Astrocyte of the cerebellum (primary cell): ENCODE measurements at places on chromosomes 11 and 22.

DNA sequence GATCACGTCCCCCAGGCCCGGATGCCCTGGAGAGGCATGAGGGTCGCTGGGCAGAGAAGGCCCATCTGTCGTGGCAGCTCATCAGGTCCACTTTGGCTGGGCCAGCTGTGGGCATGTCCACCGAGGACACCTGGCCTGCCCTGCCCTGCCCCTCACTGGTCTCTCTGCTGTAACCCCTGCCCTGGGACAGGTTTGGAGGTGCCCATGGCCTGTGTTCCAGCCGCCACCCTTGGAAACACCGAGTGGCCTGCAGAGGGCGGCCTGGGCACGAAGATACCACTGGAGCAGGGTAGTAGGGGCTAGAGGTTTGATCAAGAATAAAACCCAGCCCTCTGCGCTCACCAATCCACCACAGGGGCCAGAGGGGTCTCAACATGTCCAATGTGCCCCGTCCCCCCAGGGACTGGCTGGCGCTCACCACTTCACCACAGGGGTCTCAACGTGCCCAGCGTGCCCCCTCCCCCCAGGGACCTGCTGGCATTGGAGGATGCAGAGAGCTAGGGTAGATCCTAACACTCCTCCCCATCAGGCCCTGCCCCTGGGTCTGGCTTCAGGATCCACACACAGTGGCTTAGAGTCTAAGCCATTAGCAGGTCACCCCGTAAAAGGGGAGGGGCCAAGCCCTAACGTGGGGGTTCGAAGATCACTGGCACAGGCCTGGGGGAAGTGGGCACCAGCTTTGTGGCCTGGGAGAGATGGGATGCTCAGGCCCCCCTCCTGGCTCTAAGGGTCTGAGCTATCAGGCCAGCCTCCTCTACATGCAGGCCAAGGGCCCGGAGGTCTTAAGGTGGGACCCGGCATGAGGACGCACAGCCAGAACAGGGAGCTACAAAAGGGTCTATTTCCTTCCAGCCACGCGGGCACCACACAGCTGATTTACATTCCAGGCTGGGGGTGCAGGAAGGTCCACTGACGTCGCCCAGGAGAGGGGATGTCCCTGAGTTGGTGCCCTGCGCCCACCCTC, 1.3 kb upstream of the HDAC10 start:
- no peak for DNase-seq

DNA sequence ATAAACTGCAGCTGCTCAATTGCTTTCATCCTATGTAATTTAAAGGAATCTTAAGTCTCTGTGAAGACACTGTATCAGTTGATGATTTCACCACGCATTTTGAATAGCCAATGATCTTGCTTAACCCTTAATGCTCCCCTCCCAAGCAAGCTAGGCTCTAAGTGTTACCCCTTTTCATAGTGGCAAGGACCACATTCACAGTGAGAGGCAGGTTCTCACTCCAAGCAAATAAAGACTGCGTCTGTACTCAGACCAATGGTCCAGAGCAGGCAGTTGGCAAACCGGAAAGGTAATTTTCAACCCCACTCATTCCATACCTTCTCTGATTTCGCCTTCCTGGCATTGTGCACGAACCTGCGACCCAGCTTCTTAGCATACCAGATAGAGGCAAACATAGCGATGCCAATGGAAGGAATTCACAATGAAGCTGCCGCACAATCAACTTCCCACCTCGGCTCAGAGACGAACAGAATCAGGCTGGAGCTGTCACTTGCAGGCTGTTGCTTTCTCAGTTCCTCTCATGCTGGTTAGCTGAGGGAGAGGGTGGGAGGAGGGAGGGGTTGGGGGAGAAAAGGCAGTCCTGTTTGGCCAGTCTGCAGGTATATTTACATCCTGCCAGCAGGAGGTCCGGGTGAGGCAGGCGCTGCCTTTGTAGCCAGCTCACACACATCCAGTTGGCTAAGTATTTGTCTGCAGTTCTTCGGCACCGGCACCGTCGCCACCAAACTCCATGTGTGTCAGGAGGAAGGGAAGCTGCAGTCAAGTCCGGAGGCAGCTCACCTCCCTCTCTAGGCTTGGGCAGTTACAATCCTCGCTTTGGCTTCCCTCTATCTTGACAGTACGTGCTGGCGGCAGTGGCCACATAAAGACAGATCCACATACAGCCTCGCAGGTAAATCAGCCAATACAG, 1151.2 kb upstream of the CCDC90B start:
- no peak for DNase-seq

DNA sequence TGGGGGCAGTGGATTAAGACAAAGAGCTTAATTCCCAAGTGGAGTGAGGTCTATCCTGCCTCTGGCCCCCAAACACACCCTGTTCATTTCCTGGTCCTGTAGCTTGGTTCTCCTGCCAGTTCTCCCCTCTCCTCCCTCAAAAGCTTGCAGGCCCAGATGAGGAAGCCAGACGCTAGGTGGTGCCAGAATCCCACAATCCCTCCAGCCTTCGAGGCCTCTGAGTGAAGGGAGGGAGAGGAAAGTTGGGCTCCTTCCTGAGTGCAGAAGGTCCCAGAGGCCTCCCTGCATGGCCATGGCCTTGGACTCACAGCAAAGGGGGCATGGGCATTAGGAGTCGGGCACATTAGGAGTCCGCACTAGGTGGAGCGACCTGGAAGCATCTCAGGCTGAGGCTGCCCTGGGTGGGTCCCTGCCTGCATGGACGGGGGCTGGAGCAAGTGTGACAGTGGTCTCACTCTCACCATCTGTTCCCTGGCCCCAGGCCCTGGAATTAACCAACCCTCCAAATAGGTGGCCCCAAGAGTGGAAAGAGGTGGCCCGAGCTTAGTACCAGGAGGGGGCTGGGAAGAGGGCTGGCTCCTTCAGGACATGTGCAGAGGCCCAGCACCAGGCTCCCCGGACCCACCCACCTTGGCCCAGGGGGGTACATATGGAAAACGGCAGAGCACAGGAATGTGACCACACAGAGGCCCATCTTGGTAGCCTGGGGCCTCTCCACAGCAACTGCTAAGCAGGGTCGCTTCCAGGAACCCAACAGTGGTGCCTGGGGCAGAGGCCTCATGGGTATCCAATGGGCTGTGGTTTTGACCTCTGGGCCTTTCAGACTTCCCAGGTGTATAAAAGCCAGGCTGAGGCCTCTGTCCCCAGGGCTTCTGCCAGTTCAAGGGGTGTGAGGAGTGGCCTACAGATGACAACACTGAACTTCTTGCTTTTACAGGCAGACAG, 5.2 kb downstream of the FXYD2 start:
- peak; percentile 59 for DNase-seq

- DNase-seq, result no peak
Measured at GRCh38 chr11:116071241-116071640, 567.0 kb upstream of the CADM1 start.

DNA sequence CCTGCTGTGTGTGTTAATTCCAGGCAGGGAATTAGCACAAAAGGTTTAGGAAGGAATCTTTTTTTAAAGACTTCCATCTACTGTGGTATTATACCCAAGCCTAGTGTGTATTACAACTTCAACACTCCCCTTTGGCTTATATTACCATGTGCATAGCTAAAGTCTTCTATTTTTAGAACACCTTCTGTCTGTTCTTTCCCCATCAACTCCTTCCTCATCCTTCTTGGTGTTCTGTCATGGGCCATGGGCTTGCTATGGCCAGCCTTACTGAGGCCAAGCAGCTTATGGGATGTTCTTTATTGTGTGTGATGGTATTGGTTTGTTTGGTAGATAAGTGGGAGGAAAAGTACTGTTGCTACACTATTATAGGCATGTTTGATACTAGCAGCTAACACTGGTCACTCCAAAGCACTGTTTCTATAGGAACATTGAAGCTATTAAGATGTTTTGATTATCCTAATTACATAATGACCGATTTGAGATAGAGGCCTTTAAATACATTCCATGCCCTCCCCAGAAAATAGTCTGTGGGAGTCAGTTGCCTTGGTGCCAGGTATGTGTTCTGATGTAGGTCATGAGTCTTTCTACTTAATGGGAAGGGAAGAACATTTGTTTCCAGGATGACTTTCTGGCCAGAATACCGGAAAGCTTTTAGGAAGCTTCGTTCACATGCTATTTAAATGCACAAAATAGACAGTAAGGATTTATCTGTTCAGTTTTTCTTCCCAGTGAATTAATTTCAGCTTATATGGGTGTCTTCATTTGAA, 16.5 kb downstream of the MCAM start:
- DNase-seq, result no peak

DNA sequence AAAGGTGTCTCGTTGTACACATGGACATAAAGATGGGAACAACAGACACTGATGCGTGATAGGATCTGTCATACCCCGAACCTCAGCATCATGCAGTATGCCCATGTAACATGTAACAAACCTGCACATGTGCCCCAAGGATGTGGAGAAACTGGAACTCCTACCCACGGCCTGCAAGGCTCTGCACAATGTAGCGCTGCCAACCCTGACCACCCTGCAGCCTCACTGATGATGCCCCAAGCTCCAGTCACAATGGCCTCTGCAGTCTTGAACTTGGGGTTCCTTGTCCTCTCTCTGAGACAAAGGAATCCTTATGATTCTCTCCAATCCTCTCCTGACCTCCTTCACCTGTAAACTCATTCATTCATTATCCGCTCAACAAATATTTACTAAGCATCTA, 14.2 kb downstream of the LMO1 start:
- DNase-seq, result no peak

GRCh38 chr22:22753526-22754267, 109.3 kb downstream of the GGTLC2 start:
- no peak for DNase-seq

DNA sequence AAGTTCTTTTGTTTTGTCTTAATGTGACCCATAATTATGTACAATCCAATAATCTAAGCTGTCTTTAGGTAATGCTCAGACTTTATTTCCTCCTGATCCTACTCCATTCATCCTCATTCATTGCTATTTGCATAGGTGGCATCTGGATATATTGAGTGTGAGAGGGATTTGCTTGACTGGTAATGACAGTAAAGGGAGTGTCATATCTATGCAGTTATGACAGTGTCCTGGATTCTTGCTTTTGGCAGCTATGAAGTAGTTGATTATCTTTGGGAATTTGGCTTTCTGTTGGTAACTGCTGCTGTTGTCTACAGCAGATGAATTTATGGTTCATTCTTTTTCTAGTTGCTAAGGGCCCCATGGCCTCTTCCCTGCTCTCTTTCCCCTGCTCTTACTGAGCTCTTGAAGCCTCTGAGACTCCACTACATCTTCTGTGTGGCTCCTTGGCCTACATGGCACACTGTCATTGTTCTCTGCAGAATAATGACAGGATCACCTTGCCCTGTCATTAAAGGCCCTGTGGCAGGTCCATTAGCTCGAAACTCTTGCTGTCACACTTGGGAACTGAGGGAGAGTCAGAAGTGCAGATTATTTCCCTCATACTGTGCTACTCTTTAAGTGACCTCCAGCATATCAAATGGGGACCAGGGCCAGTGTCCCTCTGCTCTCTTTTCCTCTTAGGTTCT, 20.1 kb upstream of the ACAT1 start:
- no peak for DNase-seq

DNA sequence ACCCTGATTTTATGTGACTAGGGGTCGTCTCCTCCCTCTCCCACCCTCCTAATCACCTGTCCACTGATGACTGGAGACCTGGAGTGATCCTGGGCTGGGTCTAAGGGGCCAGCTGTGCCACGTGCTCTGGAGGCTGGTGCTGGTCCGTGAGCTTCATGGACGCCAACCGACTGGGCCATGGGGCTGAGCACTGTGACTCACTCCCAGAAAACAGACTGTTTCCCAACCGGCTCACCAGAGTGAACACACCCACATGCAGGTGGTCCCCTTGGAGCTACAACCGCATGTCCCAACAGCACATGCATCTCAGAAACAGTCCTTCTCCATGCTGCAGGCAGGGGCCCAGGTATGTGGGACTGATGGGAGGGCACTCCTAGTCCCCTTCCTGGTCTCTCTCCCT, 14.0 kb upstream of the LMO1 start:
- no peak for DNase-seq

- no peak for DNase-seq
Measured at GRCh38 chr11:88438721-88439120, 101.2 kb upstream of the CTSC start.

- DNase-seq, result no peak
Measured at GRCh38 chr22:41274856-41275255, 11.1 kb downstream of the RANGAP1 start.

GRCh38 chr22:24812950-24813775, 7.2 kb downstream of the SGSM1 start:
- DNase-seq, result no peak

DNA sequence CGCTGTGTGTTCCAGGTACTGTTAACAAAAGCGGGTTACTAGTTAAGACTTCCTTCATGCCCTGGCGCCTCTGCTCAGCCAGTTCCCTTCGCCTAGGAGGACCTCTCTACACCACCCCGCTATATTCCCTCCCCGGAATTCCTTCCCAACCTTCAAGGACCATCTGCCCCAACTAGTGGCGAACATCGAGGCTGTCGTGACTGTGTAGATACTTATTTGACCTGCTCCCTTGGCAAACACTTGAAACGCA, 450 bp upstream of the BCL2L13 start:
- no peak for DNase-seq

- DNase-seq, result peak; percentile 12
Measured at GRCh38 chr11:78742430-78742829, 167.8 kb upstream of the NARS2 start.

GRCh38 chr22:49242480-49242879, 585.2 kb downstream of the BRD1 start:
- DNase-seq, result no peak

DNA sequence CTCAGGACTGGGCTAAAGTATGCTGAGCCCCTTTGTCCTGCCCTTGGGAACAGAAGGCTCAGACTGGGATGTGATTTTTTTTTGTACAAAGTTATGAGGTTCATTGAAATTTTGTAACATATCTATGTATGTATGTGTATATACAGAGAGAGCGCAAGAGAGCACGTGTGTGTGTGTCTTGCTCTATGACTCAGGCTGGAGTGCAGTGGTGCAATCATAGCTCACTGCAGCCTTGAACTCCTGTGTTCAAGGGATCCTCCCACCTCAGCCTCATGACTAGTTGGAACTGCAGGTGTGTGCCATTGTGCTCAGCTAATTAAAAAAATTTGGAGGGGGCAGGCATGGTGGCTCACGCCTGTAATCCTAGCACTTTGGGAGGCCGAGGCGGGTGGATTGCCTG, 5.7 kb downstream of the TMEM25 start:
- DNase-seq, result no peak

DNA sequence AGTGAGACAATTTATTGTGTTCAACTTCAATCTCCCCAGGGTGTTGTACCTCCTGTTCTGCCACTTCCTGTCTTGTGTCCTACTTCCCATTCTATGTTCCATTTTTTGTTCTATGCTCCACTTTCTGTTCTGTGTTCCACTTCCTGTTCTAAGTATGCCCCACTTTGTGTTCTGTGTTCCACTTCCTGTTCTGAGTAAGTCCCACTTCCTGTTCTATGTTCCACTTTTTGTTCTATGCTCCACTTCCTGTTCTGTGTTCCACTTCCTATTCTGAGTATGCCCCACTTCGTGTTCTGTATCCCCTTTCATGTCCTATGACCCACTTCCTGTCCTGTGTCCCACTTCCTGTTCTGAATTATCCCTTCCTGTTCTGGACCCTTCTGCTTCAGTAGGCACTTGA, 732.7 kb downstream of the TBC1D22A start:
- no peak for DNase-seq

- DNase-seq, result no peak
Measured at GRCh38 chr22:42951093-42951710, 63.7 kb downstream of the PACSIN2 start.

GRCh38 chr11:98564881-98565280, 455.9 kb upstream of the CNTN5 start:
- peak; percentile 43 for DNase-seq

- no peak for DNase-seq
Measured at GRCh38 chr11:67277231-67277961, 11.1 kb downstream of the GRK2 start.
